ENCODE measurements at places on chromosomes 11 and 22.

- no peak for DNase-seq
These were observed 30.3 kb downstream of the MYO18B start for GRCh38 chr22:25772288-25772687.

GRCh38 chr22:26800858-26801257 lies 143.5 kb downstream of the MIAT start:
- DNase-seq: peak; percentile 79

- DNase-seq: no peak
These were observed 34.5 kb downstream of the SPATA19 start for GRCh38 chr11:133810766-133811165.

- DNase-seq: peak; percentile 29
These were observed 22.3 kb downstream of the NTM start for GRCh38 chr11:131392528-131393255.

DNA sequence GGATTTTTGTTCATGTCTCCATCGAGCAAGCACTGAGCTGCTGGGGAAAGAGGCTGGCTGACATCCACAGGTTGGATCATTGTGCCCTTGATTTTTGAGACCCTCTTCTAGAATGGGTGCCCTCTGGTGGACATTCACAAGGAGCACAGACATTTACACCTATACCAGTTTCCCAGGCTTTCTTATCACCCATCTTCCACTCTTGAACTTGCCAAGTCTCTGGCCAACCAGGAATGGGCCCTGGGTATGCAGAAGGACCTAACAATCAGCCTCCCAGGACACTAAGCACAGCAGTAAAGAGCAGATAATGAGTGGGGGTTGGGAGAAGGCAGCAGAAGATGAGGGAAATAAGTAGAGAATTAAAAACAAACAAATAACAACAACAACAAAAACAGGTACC lies 5.7 kb upstream of the INTS4 start:
- DNase-seq: peak; percentile 69

GRCh38 chr11:117189191-117189940 lies 9.8 kb upstream of the TAGLN start:
- DNase-seq: no peak

GRCh38 chr11:73473252-73473651 lies 97.1 kb downstream of the RELT start:
- no peak for DNase-seq

DNA sequence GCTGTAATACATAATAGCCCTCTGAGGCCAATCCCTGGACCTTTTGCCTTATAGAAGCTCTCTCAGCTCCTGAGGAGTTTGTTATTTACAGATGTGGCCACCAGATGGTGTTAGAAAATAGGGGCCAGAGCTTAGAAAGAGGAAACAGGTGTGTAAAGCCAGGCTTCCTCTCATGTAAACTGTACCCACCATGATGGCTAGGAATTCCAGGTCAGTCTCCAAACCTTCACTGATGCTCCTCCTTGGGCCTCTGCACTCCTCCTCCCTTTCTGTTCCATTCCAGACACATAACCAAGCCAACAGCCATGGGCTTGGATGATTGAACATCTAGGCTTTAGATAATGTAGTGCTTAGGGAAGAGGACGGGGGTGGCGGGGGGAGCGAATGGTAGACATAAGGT lies 39.7 kb downstream of the USP35 start:
- DNase-seq: peak; percentile 36

- peak; percentile 40 for DNase-seq
These were observed 184.5 kb upstream of the NTM start for GRCh38 chr11:131185915-131186314.

DNA sequence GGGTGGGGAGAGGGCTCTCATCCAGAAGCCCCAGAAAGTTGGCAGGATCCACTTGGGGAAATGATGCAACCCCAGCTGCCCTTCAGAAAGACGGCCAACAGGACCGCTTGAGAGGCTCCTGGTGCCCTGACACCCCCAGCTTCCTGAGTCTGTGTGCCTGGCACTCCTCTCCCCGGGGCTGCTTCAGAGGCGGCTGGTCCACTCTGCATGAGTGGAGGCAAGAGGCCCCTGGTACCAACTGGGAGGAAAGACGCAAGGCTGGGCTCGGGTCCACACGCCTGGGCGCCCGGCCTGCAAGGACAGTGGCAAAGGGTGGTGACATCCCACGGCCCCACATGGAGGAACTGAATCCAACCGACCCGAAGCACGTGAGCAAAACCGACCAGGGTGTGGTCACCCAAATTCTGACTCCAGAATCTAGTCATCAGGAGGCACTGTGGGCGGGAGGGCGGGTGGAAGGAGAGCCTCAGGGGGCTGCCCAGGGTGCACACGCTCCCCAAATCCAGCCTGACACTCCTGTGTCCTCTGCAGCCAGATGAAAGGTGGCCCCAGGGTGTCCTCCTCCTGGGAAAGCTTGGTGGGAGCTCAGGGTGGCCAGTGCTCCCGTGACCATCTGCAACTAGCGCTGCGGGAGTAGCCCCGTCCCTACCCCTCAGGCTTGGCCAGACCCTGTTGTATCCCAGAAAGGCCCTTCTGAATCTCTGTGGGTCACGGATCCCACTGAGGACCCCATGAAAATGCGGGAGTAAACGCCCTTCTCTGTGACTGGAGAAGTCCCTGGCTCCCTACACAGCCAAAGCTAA lies 3.7 kb downstream of the RNH1 start:
- DNase-seq: no peak

- DNase-seq: peak; percentile 17
These were observed 179.9 kb upstream of the C11orf87 start for GRCh38 chr11:109241988-109242536.
